Thymus (tissue), 14 donors: ENCODE measurements at places on chromosomes 6 and 20.

- DNase-seq = no peak
Observed at GRCh38 chr20:5630071-5630470, 120.1 kb upstream of the SHLD1 start.

- no peak for DNase-seq
Observed at GRCh38 chr6:44712353-44713111, 325.0 kb downstream of the CDC5L start.

- DNase-seq = no peak
Observed at GRCh38 chr6:80143419-80143937, 37.0 kb downstream of the BCKDHB start.

GRCh38 chr6:109048670-109049415 lies 45.8 kb downstream of the SESN1 start:
- no peak for DNase-seq

DNA sequence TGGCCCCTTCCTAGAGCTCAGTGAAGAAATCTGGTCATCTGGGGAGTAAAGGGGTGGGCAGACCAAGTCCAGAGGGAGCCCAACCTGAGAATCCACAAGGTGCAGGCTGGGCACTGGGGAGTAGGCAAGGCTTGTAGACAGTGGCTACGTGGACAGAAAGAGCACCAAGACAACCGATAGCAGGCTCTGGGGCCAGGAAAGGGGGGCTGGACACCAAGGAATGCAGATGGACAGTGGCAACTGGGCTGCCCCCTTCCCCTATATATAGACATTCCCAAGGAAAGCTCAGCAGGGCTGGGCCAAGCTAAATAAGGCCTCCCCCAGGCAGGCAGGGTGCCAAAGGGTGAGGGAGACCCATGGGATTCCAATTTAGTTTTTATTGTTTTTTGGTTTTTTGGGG lies 1.5 kb upstream of the TNNC2 start:
- no peak for DNase-seq

DNA sequence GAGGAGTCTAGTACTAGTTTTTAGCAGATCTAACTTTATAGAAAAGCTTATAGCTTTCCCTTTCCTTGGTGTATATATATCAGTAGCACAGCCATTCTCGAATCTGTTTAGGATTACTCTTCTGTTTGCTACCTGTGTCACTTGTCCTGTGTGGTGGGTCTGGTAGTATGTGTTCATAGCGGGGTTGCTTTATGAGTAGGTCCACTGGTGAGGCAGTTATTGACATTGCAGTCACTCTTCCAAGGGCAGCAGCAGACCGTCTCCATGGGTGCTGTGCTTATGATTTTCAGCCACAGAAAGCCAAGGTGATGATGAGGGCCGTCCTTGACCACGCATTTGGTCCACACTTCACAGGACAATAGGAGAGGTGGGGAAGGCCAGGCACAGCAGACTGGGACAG lies 171.5 kb downstream of the CDKAL1 start:
- no peak for DNase-seq

DNA sequence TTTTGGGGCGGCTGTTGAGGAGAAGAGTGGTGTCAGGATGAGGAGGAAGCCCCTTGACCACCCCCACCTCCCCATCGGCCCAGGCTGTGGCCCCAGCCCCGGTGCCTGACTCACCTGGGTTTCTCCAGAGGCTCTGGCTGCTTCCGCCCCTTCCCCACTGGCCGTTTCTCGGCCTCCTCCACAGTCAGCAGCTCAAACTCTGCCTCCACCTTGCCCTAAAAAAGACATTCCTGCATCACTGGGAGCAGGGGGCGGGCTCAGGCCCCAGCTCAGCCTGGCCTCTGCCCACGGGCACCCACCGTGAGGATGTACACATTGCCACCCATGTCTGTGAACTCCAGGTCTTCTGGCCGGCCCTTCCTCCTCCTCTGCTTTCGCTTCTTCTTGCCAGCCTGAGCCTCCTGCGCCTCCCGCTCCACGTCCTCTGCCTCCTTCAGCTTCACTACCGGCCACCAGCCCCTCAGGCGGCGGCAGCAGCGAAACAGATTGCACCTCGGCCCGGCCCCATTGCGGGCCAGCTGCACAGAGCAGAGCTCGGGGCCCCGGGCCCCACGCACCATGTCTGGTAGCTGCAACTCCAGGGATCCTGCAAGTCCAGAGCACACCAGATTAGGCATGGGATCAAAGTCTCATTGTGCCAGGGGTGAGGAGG lies 17.3 kb downstream of the ERGIC3 start:
- DNase-seq = no peak

GRCh38 chr6:15715060-15715459 lies 52.2 kb upstream of the DTNBP1 start:
- no peak for DNase-seq

DNA sequence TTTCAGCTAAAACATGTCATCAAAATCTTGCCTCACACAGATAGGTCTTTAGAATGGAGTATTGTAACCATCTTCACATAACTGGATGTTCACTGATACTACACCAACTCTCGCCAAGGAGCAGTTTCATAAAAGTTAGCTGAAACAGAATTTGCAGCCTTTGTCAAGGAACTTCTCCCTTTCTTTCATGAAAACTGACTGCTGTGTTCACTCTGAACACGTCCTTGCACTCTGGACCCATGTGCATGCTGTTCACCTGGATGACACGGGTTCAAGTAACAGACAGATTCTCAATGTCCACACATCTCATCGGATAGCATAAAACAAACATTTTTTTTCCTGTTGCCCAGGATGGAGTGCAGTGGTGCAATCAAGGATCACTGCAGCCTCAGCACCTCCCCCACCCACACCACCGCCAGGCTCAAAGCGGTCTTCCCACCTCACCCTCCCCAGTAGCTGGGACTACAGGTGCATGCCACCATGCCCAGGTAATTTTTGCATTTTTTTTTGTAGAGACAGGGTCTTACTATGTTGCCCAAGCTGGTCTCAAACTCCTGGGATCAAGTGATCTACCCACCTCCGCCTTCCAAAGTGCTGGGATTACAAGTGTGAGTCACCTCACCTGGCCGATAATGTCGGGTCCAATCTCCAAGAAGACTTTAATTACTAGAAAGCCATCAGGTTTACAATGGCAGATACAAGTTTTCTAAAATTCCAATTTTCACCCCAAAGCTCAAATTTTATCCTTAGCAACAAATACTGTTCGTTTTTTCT lies 9.4 kb downstream of the DIDO1 start:
- DNase-seq = no peak

- DNase-seq = no peak
Observed at GRCh38 chr6:159460476-159460875, 232.6 kb downstream of the SOD2 start.

- no peak for DNase-seq
Observed at GRCh38 chr20:14765370-14765701, 427.9 kb upstream of the FLRT3 start.

- no peak for DNase-seq
Observed at GRCh38 chr20:32988008-32988407, 16.2 kb downstream of the SUN5 start.

DNA sequence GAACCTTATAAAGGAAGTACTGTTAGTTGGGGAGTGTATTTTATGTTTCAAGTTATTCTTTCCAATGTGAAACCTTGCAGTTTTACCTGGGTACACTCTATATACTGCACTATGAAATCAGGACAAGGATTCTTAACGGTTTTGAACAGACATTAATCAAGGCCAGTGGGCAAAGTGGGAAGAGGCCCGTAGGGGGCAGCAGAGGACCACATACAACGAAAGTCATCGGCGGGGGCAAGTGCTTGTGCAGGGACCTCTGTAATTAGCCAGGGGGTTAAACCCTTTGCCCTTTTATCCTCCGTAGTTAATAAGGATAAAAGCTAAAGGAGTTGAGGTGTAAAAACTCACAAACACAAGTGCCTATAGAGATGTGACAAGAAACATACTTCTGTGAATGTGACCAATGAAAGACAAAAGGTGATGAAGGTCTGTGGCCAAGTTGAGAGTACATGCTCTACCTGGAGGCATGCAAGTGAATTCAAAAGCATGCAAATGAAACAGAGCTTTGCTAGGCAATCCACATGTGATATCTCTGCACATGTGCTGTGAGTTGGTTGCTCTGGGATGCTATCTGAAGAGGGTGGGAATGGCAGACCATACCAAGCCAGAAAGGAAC lies 392.7 kb upstream of the MAN1A1 start:
- peak; percentile 44 for DNase-seq

DNA sequence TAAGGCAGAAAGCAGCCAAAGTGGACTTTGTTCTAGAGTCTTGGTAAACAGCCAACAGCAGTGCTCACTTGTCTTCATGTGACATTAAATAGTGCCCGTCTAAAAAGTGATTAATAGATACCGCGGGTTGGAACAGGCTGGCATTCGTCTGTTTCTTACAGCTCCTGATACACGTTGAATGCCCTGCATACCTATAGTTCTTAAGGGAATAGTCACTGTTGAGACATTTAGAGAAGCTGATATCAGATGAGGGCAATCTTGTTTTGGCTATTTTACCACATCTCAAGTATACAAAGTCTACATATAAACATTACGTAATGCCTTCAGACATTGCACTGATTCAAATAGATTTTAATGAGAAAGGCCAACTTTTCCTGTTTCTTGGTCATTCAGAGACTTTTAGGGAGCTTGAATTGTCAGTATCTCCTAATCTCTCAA lies 374.9 kb upstream of the FLRT3 start:
- no peak for DNase-seq

DNA sequence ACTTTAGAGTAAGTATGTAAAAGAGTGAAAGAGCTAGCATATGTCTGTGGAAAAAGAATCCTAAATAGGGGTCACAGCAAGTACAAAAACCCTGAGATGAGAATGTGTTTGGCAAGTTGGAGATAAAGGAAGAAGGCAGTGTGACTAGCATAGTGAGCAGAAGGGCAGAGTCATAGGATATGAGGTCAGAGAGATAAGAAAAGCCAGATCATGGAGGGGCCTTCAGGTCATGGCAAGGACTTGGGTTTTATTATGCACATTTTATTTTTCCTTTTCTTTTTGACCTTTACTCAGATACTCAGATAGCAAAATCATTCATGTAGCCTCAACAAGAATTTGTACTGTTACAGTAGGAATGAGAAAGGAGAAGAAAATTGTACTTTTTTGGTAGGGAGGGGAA lies 138.0 kb downstream of the GJA1 start:
- DNase-seq = no peak

DNA sequence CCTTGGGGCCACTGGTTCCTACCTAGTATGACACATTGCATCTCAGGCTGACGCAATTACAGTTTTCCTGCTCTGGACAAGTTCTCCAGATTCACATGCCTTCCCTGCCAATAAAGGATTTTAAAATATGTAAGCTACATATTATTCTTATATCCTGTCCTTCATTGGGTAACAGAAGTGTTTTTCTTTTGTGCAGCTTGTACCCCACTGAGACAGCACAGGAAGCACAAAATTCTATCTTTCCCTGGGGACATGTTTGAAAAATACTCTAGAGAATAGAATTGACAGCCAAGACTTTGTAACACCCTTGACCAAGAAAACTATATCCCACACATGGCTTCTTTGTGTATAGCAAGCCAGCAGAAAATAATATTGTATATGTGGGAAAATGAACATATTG lies 456.8 kb downstream of the MAFB start:
- DNase-seq = no peak

- DNase-seq = no peak
Observed at GRCh38 chr20:48012401-48012974, 227.2 kb upstream of the SULF2 start.

DNA sequence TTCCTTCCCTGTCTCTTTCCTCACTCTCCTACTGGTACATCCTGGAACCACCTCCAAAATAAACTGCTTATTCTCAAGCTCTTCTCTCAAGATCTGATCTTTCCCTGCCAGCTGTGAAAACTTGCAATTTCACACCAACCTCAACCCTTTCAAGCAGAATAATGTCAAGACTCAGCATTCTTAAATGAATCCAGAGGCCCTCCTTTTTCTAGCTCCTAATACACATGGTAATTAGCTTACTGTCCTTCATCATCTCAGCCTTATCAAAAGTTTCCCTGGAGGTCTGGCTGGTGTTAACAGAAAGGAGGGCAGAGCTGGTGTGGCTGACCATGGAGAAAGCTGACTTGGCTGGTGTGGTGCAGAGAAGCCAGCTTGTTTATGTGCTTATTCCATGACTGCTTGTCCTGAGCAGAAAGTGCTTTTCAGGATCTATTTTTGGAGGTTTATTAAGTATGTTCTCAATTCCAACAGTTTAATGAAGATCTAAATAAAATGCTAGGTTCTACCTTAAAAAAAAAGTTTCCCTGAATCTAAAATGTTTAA lies 50.5 kb downstream of the CFAP61 start:
- no peak for DNase-seq

DNA sequence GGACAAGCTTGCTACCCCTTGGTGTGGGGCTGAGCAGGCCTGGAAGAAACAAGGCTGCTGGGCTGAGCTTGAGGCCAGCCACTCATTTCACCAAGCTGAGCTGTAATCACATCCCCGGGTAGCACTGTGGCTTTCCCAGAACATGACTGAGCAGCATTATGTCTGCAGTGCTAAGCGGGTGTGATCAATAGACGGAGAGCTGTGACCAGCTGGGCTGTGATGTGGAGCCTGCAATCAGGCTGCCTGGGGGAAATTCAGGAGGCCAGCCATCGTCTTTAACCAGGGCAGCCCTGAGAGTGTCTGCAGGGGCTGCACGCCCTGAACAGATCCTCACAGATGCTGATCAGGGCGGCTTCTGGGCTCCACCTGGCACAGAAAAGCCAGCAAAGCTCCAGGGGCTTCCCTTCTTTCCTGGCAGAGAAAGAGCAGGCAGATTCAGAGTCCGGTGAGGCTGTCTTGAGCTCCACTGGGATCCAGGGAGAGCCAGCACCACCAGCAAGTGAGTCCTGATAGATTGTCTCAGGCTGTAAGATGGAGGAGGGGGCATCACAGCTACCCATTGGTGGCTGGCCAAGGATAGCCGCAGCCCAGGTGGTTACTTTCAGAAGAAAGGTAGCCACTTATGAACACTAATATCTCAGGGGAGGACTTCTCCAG lies 165.9 kb downstream of the NRN1 start:
- no peak for DNase-seq

DNA sequence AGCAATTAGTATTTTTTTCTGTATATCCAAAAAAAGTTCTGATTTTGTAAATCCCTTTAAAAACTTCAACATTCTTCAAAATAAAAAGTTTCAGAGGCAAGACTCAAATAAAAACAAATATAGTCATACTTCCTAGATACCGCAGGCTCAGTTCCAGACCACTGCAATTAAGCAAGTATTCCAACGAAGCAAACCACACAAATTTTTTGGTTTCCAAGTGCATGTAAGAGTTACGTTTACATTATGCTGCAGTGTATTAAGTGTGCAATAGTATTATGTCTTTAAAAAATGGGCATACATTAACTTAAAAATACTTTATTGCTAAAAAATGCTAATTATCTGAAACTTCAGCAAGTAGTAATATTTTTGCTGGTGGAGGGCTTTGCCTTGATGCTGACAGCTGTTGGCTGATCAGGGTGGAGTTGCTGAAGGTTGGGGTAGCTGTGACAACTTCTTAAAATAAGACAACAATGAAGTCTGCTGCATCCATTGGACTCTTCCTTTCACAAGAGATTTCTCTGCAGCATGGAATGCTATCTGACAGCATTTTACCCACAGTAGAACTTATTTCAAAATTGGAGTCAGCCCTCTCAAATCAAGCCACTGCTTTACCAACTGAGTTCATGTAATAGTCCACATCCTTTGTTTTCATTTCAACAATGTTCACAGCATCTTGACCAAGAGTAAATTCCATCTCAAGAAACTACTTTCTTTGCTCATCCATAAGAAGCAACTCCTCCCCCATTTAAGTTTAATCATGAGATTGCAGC lies 46.0 kb downstream of the PHIP start:
- no peak for DNase-seq
